ENCODE measurements at places on chromosomes 12 and 14. TPM values are rescaled to one million over a fixed set of nuclear protein-coding genes. Genes with fewer than 3 reads are reported as not detected.

The ARMH4 gene
- total RNA-seq: not detected

- no peak for DNase-seq
These were observed 23.1 kb upstream of the C14orf180 start for GRCh38 chr14:104556256-104557021.

- no peak for DNase-seq
These were observed 396.6 kb downstream of the NRXN3 start for GRCh38 chr14:78566859-78567172.

GRCh38 chr12:5473076-5473782, 41.3 kb downstream of the NTF3 start:
- no peak for DNase-seq

The RHEBL1 gene
- 2.0 TPM for total RNA-seq

GRCh38 chr14:64591809-64592208, 42.0 kb downstream of the PPP1R36 start:
- no peak for DNase-seq

- peak; percentile 84 for DNase-seq
These were observed 5.8 kb downstream of the TMEM253 start for GRCh38 chr14:21106498-21107282.

- no peak for DNase-seq
These were observed 222.9 kb upstream of the DDHD1 start for GRCh38 chr14:53376064-53376463.

GRCh38 chr12:122100568-122100967, 22.0 kb downstream of the MLXIP start:
- no peak for DNase-seq

DNA sequence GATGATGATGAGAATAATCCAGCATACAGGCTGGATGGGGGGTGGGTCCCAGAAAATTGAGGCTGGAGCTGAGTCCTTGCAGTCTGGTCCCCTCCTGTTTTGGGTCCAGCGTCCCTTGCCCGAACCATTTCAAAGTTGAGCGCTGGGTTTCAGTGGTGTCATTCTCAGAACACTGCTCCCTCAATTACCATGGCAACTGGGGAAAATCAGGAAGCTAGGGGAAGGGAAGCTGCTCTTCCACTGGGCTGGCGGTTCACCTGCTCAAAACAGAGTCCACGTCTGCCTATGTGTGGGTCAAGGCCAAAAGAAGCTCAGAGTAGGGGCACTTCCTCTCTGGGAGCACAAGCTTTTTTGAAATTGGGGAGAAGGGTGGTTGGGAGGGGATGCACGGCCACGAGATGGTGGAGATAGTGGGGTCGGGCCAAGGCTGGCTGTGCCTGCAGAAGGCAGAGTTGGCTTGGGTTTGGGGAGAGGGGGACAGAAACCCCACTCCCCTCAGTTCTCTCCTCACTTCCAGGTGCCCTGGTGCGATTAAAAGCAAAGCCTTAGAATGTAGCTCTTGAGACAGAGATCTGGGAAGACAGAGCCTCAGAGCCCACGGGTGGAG, 1.7 kb upstream of the NOS1 start:
- DNase-seq: no peak

The SPIC gene
- not detected for total RNA-seq

DNA sequence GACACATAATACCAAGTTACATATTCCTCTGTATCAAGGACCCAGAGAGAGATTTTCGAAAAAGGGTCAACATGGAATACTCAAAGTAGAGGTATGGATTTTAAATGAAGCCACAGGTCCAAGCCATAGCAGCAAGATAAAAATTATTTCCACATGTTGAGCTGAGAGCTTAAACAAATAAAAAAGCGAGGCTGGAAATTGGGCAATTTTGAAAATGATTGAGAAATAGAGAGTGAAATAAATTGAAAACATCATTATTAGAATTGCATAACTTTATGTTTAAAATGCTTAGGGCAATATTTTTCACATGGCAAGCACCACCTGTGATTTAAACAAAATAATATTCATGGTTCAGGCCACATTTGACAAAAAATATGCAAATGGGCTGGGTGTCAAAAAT, 1251.0 kb upstream of the USP15 start:
- no peak for DNase-seq

- DNase-seq: no peak
These were observed 127.5 kb downstream of the TBC1D30 start for GRCh38 chr12:64951944-64952343.

DNA sequence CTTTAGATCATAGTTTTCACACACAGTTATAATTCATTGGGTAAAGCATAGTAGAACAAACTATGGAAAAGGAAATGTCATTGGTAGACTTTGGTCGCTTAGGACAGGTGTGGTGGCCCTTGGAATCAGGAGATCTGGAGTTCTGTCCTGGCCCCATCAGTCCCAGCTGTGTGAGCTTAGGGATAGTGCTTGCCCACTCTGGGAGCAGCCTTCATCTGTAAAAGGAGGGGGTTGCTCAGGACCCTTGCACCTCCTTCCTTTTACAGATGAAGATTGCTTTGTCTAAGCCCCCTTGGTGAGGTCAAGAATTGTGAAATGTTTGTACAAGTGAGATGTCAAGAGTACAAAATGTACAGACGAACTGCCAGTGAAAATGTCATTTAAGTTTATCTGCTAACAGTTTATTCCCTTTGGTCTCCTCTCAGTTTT, 93.2 kb downstream of the BORCS5 start:
- DNase-seq: no peak

The KLRF1 gene
- total RNA-seq: not detected

The OTOGL gene
- 0.05 TPM for total RNA-seq

DNA sequence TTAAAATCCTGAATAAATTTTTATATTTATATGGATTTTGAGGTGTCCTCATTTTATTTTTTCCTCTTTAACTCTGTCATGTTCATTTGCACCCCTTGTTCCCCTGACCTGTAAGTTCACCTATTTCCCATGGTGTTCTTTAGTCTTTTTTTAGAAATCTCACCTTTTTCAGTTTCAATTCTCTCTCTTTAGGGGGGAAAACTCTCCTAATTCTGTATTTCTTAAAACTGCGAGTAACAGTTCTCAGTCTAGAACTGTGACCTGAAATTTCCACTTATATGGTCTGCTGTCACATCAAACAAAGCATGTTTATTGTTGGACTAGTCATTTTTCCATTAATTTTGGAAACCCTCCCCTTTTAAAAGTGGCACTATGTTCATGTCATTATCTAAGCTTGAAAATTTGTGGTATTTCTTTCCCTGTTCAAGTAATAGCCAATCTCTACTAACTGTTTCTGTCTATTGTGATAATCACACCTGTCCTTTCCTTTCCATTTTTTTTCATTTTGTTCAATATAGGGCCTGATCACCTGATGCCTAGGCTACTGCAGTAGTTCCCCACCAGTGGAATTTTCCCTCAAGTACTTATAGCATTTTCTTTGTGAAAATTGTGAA, 14.0 kb upstream of the FBXO33 start:
- no peak for DNase-seq

The CLEC2A gene
- not detected for total RNA-seq

GRCh38 chr14:105153331-105153731, 15.2 kb downstream of the JAG2 start:
- DNase-seq: no peak

The KRT6C gene
- total RNA-seq: not detected

GRCh38 chr12:88251798-88252197, 109.7 kb downstream of the TMTC3 start:
- DNase-seq: no peak

DNA sequence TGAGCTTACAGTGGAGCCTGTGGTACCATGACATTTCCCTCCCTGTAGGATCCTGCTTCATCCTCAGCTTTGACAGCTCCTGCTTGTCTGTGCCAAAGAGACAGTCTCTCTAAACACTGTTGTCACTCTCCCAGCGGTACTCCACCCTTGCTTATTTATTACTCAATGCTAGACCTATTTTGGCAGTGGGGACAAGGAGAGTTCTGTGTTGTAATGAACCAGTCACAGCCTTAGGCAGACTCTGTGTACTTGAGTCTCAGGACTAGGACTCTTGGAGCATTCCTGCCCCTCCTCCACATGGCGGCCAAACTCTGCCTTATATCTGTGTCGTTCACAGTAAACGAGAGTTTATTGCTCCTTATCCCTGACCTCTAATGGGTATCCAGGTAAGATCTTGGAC, 70.9 kb downstream of the PIK3C2G start:
- DNase-seq: no peak

The ASB2 gene
- total RNA-seq: 0.19 TPM

DNA sequence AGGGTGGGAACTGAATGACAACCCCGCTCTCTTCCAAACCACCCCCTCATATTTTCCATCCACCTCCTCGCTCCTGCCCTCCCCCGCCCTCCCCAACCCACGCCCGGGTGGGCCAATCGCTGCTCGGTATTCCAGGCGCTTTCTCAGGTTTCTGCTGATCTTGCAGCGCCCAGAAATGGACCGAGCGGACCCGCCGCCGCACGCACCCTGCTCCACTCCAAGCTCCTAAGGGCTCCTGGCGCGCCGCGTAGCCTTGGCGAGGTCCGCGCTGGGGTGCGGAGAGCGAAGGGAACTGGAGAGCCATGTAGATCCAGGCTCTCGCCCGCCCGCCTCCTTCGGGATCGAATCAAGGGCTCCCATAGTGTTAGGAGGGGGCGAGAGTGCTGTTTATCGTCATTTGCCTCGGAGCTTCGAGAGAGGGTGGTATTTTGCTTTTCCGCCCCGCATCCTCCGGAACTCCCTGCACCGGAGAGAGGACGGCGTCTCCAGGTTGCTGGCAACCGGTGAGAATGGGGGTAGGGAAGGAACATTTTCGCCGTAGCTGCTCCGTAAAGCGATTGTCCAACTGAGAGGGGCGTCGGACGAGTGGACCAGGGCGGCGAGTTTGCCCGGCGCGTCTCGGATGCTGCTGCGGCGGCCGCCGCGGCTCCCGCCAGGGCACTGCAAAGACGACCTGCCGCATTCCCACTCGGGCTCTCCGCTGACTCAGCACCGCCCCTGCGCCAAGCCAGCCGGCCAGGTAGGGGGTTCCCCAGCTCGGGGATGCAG, at the start of gene KCNA1:
TSS of gene KCNA1 (plus strand) at position 172 of the 768 bp plus-strand sequence. CDS start 1,474 bp downstream, outside the sequence.
- DNase-seq: no peak
